Frontal cortex (tissue), 4 donors: ENCODE measurements at places on chromosomes 13 and 19.

DNA sequence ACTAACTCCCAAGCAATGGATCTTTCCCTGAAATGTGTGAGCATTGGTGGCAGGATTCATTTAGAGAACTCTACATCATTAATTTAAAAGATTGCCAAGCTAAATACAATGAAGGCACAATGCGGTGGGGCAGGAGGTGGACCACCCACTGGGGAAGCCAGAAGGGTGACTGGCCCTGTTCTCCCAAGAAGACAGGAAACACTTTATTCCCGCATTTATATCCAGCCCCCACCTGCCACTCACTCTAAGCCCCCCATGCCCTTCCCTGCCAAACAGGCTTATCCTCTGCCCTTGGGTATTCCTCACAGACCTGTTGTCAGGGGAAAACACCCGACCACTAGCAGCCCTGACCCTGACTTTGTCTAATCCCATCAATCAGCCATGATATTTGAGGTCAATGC is 189.1 kb upstream of the UBL3 start:
- no peak for DNase-seq

DNA sequence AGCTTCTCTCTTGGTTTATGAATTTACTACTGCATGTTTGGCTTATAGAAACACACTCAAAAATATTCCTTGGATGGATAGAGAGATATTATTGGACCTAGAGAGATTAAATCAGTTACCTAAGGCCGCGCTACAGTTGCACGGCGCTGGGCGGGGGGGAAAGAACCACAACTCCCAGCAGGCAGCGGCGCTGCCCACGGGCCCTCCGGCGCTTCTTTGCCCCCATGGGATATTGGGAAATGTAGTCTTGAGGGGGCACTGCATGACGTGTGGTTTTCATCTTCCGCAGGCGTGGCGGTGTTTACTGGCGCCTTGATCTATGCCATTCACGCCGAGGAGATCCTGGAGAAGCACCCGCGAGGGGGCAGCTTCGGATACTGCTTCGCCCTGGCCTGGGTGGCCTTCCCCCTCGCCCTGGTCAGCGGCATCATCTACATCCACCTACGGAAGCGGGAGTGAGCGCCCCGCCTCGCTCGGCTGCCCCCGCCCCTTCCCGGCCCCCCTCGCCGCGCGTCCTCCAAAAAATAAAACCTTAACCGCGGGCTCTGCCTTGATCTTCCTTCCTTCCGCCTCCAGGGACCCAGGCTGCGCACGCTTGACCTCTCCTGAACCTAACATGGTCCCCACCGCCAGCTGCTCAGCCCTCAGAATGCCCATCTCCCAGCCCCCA is 4.8 kb downstream of the EMP3 start:
- peak; percentile 86 for DNase-seq

- DNase-seq: no peak
Observed at GRCh38 chr19:8336072-8336569, 6.9 kb downstream of the KANK3 start.

GRCh38 chr19:3478409-3479176 is 1.7 kb downstream of the SMIM24 start:
- no peak for DNase-seq

- no peak for DNase-seq
Observed at GRCh38 chr19:16564842-16565241, 7.4 kb downstream of the SLC35E1 start.
